ENCODE measurements at places on chromosomes 3 and 15.
A peak's percentile ranks its signal among the peaks of the same experiment; 100 is the strongest.

GRCh38 chr3:155747946-155748290 is 3.0 kb upstream of the PLCH1 start:
- DNase-seq: no peak

GRCh38 chr3:30625541-30626438 is 19.4 kb downstream of the TGFBR2 start:
- DNase-seq: peak; percentile 95

DNA sequence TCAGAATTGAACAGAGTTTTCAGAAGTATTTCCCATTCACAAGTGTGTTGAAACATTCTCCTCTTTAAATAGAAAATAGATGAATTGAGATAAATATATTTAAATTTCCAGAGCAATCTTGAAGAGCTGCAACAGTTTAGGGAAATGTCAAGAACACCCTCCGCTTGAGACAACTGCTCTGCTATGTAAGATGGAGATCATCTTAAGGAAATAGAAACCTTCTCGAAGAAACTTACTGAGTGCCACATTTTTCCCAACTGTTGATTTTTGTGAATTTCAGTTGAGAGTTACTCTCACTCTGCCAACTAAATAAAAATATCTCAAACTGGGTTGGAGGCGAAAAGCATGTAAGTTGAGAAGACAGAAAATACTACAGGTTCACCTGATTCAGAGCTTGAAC is 78.0 kb downstream of the SUCLG2 start:
- no peak for DNase-seq

DNA sequence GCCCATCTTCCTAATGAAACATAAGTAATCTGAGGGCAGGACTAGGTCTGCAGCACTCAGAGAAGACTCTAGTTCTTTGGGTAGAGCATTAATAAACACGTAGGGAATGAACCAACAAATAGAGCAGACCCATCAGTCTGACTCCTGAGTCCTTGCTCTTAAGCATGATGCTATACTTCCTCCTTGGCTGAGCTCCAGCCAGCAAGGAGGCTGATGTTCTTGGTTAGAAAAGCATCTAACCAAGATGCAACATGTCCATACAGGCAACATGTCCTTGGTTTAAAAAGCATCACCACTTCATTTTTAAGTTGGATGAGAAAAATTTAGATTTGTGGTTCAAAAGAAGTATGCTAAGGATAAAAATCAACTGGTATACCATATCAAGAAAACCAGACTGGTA is 8.5 kb upstream of the MYH15 start:
- peak; percentile 17 for DNase-seq

GRCh38 chr15:79863886-79864285 is 32.9 kb downstream of the MTHFS start:
- peak; percentile 91 for DNase-seq

- no peak for DNase-seq
Observed at GRCh38 chr3:89908711-89909213, 801.3 kb downstream of the EPHA3 start.

DNA sequence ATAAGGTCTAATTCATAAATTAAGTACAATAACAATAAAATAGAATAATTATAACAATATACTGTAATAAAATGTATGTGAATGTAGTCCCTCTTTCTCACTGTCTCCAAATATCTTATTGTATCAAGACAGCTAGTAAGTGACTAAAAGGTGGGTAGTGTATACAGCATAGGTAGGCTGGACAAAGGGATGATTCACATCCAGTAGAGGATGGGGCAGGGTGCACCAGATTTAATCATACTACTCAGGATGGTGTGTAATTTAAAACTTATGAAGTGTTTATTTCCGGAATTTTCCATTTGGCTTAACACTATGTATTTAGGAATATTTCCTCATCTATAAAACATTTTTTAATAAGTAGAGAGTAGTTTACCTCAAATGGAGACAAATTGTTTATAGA is 876.1 kb upstream of the CADM2 start:
- DNase-seq: no peak

- DNase-seq: no peak
Observed at GRCh38 chr3:137194301-137194700, 236.5 kb downstream of the IL20RB start.

GRCh38 chr3:48672522-48672921 is 9.8 kb upstream of the CELSR3 start:
- no peak for DNase-seq

GRCh38 chr3:23440416-23441294 is 237.5 kb downstream of the UBE2E2 start:
- no peak for DNase-seq

DNA sequence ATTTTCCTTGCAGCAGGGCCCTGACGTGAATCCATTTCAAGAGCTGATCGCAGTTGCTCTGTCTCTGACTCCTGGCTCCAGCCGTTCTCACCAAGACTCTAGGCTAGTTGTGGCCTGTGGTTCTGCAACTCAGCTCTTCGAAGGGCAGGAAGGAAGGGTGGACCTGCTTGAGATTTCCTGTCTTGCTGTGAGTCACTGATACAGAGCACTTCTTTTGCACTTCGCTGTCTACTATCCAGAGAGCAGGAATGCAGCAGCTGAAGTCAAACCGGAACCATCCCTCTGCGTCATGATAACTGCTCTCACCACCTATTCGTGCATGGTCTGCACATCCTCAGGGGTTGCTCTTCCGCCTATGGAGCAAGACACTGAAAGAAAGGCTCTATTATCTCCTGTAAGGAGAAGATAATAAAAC is 59.7 kb downstream of the RAP2B start:
- DNase-seq: peak; percentile 99

- no peak for DNase-seq
Observed at GRCh38 chr3:50612234-50612882, 784 bp upstream of the CISH start.

GRCh38 chr15:71997691-71998090 is 120.3 kb downstream of the MYO9A start:
- DNase-seq: peak; percentile 58

GRCh38 chr3:65636326-65636725 is 402.4 kb downstream of the MAGI1 start:
- DNase-seq: no peak

DNA sequence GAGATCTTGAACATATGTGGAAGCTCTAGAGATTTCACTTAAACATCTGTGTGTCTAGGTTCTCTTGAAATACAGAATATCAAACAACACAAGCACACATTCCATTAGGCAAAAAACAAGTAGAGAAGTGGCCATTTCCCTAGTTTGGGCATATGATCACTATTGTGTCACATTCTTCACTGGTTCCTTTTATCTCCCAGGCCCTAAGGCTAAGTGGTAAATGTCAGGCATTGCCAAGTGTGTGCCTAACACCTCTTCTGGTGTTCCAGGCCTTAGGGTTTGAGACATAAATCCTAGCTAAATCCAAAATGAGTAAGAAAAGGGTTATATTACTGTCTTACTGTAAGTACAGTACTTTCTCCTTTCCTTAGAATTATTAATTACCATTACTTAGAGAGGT is 880.1 kb downstream of the PDCD6IP start:
- no peak for DNase-seq

DNA sequence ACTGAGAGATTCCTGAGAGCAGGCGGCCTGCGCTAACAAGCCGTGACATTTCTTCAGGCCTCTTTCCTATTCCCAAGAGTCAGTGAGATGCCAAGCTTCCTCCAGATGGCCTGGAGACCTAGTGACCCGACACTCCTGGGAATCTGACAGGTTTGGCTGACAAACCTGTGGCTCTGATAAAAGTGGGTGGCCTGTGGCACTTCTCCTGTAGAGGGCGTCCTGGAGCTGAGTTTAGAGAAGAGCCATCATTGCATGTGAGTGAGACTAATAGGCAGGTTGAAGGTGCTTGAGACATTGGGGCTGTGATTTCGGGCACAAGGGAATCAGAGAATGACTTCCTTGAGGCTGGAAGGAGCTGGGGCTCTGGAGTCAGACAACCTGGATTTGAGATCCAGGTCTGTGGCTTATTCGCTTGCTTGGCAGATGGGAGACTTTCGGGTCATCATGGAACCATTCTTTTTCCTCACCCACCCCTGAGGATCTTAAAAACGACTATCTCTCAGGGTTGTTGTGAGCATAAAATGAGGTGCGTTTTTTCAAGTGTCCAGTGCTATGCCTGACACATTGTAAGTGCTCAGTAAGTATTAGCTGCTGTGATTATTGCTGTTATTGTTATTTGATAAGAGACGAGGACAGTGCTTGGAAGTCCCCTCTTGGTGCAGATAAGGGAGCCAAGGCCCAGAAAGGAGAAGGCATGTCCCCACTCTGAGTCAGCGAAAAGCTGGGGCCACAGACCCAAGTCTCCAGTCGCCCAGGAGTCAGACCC is 77.2 kb downstream of the SCN10A start:
- DNase-seq: peak; percentile 47

GRCh38 chr3:42982645-42983412 is 3.7 kb downstream of the GASK1A start:
- no peak for DNase-seq

- DNase-seq: no peak
Observed at GRCh38 chr15:90103701-90104329, 1.5 kb upstream of the IDH2 start.

- no peak for DNase-seq
Observed at GRCh38 chr15:80384432-80384831, 19.8 kb upstream of the ARNT2 start.

- DNase-seq: no peak
Observed at GRCh38 chr15:100788418-100789105, 91.1 kb upstream of the ALDH1A3 start.

DNA sequence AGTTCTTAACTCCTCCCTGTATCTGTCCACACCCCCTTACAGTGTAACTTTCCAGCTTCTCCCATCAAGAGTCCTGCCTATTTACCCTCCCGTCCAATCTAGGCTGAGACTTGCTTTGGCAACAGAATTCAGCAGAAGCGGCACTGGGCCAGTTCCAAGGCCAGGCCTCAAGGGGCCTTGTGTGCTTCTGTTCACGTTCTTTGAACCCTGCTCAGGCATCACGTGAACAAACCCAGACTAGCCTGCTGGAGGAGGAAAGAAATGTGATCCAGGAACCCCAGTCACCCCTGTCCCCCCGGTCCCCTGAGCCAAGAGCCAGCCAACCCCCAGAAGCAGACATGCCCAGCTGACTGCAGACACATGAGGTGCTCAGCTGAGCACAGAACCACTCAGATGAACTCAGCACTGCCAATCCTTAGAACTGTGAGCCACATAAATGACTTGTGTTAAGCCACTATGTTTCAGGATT is 76.1 kb upstream of the DCLK3 start:
- DNase-seq: no peak

- peak; percentile 91 for DNase-seq
Observed at GRCh38 chr3:150251187-150252062, 156.7 kb upstream of the TSC22D2 start.

DNA sequence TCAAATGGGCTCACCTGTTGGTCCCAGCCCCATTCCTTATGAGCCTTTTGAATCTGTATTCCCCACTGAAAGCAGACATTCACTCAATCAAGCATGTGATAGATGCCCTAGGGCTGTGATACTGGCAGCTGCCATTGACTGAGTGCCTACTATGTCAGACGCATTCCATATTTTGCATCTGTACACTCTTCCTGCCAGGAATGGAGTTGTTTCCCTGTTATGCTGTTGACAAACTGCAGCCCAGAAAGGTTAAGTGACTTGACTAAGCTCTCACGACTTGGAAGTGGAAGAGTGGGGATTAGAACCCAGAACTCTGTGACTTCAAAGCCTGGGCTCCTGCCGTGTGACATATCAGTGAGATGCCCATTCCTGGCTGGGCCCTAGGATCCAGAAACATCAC is 211.4 kb downstream of the RPLP1 start:
- DNase-seq: no peak

- DNase-seq: peak; percentile 4
Observed at GRCh38 chr3:134904776-134905646, 110.0 kb downstream of the EPHB1 start.

DNA sequence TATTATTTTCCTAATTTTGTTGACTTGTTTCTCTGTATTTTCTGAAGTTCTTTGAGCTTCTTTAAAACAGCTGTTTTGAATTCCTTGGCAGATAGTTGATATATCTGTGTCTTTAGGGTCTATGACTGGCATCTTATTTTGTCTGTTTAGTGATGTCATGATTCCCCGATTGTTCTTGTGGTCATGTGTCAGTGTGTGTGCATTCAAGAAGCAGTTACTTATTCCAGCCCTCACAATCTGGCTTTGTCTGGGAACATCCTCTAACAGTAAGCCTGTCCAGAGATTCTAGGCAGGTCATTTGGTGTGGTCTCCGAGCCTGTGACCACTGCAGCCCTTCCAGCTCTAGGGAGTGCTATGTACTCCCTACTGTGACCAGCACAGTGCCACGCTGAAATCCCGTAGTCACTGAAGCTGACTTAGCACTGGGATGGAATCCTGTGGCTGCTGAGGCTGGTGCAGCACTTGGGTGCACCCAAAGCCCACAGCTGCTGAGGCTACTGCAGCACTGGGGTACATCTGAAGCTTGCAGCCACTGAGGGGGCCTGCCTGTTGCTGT is 6.7 kb downstream of the LNP1 start:
- DNase-seq: no peak

- no peak for DNase-seq
Observed at GRCh38 chr3:15426579-15427118, 695 bp downstream of the METTL6 start.

DNA sequence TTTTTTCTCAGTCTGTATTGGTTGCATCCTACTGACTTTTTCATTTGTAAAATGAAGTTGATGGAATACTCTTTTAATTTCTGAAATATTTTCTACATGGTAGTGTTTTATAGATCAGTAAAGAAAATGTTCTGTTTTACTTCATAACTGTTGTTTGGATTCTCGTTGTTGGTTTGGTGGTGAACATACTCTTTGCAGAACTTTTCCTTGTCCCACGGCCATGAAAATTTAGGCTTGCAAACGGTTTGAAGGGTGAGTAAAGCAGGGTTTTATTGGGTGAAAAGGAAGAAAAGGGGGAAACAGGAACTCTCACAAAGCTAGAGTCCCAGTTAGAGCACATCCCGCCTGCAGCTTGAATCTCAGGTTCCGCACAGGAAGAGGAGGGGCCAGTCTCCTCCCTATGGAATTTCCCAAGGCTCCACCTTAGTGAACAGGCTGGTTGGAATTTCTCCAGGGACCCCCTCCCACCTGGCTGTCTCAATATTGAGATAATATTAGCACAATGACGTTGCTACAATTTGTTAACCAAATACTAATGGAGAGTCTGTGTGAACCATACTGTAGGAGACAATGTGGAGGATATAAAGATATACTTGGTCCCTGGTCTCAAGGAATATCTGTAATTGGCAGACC is 5.6 kb downstream of the PDCD6IP start:
- no peak for DNase-seq

DNA sequence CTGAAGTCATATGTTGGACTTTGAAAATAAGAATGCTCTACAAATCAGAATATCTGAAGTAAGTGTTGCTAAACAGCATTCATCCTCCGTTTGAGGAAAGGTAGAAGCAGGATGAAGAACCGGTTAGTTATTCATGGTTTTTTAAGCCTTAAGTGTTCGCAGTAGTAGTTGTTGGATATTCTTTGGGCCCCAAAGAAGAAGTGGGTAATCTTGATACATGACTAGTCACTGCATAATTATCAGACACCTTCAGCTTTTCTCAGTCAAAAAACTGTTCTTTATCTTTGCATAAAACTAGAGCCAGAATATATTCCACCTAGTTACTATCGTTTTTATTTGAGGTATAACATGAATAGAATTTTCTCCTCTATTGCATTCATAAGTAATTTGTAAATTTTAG is 13.8 kb downstream of the RAB5A start:
- no peak for DNase-seq
